ENCODE measurements at places on chromosomes 16 and 17.

DNA sequence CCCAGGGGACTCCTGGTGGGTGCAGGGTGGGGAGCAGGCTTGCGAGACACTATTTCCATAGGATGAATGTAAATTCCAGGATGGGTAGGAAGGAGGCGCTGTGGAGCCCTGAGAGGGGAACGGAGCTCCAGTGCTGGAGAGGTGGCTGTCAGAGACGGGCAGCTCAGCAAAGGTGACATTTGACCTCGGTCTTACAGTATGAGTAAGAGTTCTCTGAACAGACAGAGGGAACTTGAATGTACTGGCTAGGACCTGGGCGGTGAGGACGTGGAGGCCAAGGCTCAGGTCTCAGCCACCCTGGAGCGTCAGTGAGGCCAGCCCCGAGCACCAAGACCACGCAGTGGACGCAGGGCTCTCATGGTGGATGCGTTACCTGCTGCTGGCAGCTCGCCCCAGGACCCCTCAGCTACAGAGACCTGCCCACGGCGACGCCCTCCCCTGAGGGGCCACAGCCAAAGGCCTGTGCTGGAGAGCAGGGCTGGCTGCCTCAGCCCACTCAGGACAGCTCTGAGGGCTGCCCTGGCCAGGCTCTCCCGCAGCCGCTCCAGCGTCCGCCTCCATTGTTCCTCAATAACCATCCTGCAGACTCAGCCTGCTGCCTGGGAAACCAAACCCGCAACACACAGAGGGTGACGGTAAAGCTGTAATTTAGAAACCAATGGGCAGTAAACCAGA lies 65.9 kb upstream of the TNRC6C start:
- no peak for DNase-seq

GRCh38 chr17:80475910-80476876 lies at the start of gene NPTX1:
Gene NPTX1 (minus strand): TSS chr17:80476607. CDS start chr17:80476446, 161 bp downstream.
- no peak for DNase-seq

GRCh38 chr16:66298006-66298405 lies 68.5 kb upstream of the CDH5 start:
- no peak for DNase-seq

GRCh38 chr17:31629696-31630470 lies 229.2 kb downstream of the COPRS start:
- DNase-seq: no peak

GRCh38 chr17:77478281-77478680 lies 337.5 kb downstream of the SEC14L1 start:
- DNase-seq: no peak

- DNase-seq: no peak
Measured at GRCh38 chr17:2057760-2058585, 3.1 kb downstream of the HIC1 start.

DNA sequence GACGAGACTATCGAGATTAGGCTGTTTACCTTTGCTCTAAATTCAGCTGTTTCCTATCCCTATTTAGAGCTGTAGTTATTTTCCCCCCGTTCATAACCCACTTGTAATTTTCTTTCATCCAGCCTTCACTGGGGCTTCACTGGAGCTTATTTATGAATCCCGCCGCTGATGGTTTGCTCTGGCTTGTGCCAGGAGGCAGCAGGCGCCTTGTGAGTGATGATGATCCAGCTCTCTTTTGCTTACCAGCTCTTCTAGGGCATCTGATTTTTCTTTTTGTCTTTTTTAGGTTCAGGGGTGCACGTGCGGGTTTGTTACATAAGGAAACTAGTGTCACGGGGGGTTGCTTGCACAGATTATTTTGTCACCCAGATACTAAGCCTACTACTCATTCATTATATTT lies 37.4 kb upstream of the CDH13 start:
- no peak for DNase-seq

GRCh38 chr16:66622863-66623262 lies 18.4 kb downstream of the CMTM3 start:
- DNase-seq: no peak

GRCh38 chr17:78973792-78974520 lies 5.8 kb downstream of the LGALS3BP start:
- no peak for DNase-seq

GRCh38 chr16:83933885-83934683 lies 19.0 kb upstream of the OSGIN1 start:
- DNase-seq: no peak

- no peak for DNase-seq
Measured at GRCh38 chr16:63774302-63774701, 1347.6 kb downstream of the CDH11 start.

- DNase-seq: no peak
Measured at GRCh38 chr16:8887952-8888560, 5.9 kb downstream of the LITAFD start.

- no peak for DNase-seq
Measured at GRCh38 chr16:67399749-67400704, 6.7 kb upstream of the TPPP3 start.

GRCh38 chr16:85987750-85988078 lies 88.8 kb downstream of the IRF8 start:
- DNase-seq: no peak

- no peak for DNase-seq
Measured at GRCh38 chr17:27741361-27741861, 58.9 kb downstream of the NOS2 start.

DNA sequence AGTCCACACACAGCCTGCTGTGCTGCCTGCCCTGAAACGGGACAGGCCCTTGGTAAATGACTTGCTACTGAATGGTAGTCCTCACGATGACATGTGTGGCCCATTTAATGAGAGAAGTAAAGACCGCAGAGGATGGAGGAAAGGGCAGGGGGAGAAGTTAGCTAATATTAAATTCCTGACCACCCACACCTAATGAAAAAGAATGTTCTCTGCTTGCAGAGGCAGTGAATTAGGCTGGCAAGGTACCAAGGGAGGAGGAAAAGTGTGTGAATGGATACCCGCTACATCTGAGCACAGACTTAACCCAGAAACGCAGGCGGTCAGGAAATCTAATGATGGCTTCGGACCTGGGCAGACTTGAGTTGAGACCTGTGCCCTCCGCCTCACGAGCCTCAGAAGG lies 141.2 kb downstream of the PRKCA start:
- no peak for DNase-seq

- DNase-seq: no peak
Measured at GRCh38 chr17:32161029-32161428, 18.7 kb downstream of the RHOT1 start.
